Central memory CD8-positive, alpha-beta T cell (primary cell): ENCODE measurements at places on chromosomes 16 and 17.

DNA sequence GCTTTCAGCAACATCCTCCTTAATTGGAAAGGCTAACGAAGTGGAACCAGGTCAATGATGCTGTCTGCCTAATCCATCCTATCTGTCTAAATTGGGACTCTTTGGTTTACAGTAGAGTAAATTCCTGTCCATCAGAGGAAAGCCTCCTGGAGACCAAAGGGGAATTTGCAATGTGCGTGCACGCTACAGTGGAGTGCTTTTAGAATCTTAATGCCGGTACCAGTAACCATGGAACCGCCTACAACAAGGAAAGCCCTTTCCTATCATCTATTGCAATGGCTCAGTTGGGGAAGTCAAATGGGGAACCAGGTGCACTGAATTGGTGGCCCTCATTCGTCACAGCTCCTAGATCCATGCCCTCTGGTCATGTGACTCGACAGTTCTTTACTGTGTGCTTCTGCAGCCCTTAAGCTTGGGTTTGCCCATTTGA is 110.1 kb downstream of the XYLT1 start:
- H3K27me3 ChIP-seq = no peaks in the 10 kb centered on the region
- H3K27ac ChIP-seq = peak overlapping the region; percentile 81
- H3K36me3 ChIP-seq = no peaks in the 10 kb centered on the region
- no peak overlapping the region for H3K4me3 ChIP-seq
- peaks cover 70% of the 10 kb centered on the region for H3K4me1 ChIP-seq

GRCh38 chr16:57555831-57556230 is 13.4 kb downstream of the ADGRG5 start:
- H3K36me3 ChIP-seq = peaks cover 22% of the 10 kb centered on the region
- no peak overlapping the region for H3K4me3 ChIP-seq
- peaks cover 63% of the 10 kb centered on the region for H3K4me1 ChIP-seq

DNA sequence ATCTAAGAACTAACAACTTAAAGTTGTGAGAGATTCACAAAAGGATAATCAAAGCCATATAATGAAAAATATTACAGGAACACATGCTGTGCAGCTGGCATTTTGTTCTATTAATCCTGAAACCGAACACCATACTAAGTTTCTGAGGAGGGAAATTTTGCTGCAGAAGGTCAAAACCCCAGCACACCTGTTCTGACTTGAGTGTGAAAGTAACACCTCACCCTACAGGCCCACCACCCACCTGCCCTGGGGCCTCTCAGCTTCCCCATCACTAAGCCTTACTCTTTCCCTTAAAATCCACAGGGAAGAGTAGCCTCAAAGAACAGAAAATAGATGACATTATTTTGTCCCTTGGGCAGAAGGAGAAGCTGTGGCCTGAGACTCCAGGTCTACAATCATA is 44.8 kb downstream of the STAT5A start:
- no peak for DNase-seq
- H3K4me1 ChIP-seq = peaks cover 7% of the 10 kb centered on the region

DNA sequence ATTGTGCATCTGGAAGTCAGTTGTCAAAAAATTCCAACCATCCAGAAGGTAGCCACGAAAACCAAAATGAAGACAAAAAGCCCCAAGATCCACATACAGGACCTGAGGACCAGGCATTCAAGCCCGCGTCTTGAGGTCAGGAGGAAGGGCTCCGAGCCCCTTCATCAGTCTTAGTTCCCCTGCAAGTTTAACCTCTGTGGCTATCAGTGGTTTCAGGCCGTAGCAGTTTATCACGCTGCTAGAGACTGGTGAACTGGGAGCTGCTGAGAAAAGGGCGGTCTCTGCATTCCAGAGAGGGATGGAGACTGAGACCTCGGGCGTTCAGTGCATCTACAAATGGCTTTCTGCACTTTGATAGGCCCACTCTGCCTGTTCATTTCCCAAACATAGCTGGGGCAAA is 70.6 kb downstream of the IRF8 start:
- no peaks in the 10 kb centered on the region for H3K4me1 ChIP-seq
- H3K27me3 ChIP-seq = no peaks in the 10 kb centered on the region
- no peak overlapping the region for H3K4me3 ChIP-seq
- DNase-seq = no peak
- no peak overlapping the region for H3K27ac ChIP-seq

DNA sequence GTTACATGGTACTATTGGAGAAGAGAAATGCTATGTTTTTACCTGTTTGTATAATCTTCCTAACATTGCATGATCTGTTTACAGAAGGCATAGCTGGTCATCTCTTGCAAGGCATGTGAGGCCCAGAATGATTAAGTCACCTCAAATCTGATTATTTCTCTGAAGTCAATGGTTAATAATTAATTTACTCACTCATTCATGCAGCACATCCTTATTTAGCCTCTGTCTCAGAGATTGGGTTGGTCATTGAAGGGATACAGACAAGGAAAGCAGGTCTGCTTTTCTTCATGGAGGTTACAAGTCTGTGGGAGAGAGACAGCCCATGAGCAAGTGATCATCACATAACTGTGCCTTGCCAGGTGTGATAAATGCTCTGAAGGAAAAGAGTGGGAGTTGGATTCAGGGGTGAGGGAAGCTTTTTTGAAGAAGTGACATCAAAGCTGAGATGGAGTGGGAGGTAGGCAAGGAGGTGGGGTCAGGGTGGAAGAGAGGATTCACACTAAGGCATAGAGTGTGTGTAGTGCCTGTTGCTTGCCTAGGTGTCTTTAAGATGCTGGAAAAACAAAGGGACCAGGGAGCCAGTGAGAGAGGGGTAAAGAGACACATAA is 16.3 kb upstream of the RBFOX1 start:
- no peak overlapping the region for H3K4me3 ChIP-seq
- H3K36me3 ChIP-seq = no peaks in the 10 kb centered on the region

DNA sequence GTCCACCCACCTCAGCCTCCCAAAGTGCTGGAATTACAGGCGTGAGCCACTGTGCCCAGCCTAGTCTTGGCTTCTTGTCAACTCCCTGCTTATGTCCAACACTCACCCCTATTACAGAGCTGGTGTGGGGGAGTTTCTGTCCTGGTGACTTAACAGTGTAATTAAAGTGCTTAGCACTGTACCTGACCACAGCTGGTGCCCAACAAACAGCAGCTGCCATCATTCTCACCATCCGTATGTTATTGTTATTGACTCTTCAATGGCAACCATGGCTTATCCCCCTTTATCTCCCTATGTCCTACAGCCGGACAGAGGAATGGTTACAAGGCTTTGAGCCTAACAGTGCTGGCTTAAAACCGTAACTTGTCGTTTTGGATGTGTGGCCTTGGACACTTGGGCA is 17.0 kb upstream of the BRCA1 start:
- DNase-seq = no peak
- no peak overlapping the region for H3K27ac ChIP-seq
- H3K4me3 ChIP-seq = no peak overlapping the region

- H3K4me1 ChIP-seq = no peaks in the 10 kb centered on the region
- no peaks in the 10 kb centered on the region for H3K36me3 ChIP-seq
- DNase-seq = no peak
- no peak overlapping the region for H3K4me3 ChIP-seq
Measured at GRCh38 chr17:55576237-55576995, 65.2 kb upstream of the SMIM36 start.

- H3K4me1 ChIP-seq = peaks cover 8% of the 10 kb centered on the region
- H3K27me3 ChIP-seq = no peaks in the 10 kb centered on the region
- H3K4me3 ChIP-seq = no peak overlapping the region
- no peak overlapping the region for H3K27ac ChIP-seq
- H3K36me3 ChIP-seq = no peaks in the 10 kb centered on the region
Measured at GRCh38 chr17:4514206-4514605, 15.5 kb downstream of the SPNS2 start.

DNA sequence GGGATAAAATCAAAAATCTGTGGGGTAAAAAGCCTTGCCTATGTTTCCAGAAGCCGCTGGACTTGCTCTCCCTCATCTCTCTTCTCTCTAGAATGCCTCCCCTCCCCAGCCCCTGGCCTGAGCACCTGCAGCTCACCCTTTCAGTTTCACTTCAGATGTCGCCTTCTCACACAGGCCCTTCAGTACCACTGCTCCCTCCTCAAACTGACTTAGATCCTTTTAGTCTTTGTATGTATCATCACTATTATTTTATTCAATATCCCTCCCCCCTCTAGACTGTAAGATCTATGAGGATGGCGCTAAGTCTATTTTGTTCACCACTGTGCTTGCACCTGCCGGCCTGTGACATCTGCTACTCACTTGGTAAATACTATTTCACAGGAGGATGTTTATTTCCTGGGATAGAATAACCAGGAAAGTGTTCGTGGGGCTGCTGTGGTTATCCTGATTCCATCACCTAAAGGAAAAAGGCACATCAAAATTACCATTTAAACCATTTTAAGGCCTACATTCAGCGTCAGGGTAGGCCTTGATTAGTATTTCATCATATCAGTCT is 122.3 kb downstream of the MRTFB start:
- H3K36me3 ChIP-seq = no peaks in the 10 kb centered on the region
- DNase-seq = no peak

GRCh38 chr16:86477642-86478041 is 32.7 kb upstream of the FOXF1 start:
- no peaks in the 10 kb centered on the region for H3K36me3 ChIP-seq
- peaks cover 64% of the 10 kb centered on the region for H3K27me3 ChIP-seq
- H3K4me1 ChIP-seq = no peaks in the 10 kb centered on the region
- H3K4me3 ChIP-seq = no peak overlapping the region

GRCh38 chr17:10683853-10684252 is 13.5 kb downstream of the SCO1 start:
- H3K27me3 ChIP-seq = no peaks in the 10 kb centered on the region
- H3K4me1 ChIP-seq = no peaks in the 10 kb centered on the region
- H3K4me3 ChIP-seq = no peak overlapping the region
- H3K36me3 ChIP-seq = peaks cover 59% of the 10 kb centered on the region
- DNase-seq = no peak
- no peak overlapping the region for H3K27ac ChIP-seq

DNA sequence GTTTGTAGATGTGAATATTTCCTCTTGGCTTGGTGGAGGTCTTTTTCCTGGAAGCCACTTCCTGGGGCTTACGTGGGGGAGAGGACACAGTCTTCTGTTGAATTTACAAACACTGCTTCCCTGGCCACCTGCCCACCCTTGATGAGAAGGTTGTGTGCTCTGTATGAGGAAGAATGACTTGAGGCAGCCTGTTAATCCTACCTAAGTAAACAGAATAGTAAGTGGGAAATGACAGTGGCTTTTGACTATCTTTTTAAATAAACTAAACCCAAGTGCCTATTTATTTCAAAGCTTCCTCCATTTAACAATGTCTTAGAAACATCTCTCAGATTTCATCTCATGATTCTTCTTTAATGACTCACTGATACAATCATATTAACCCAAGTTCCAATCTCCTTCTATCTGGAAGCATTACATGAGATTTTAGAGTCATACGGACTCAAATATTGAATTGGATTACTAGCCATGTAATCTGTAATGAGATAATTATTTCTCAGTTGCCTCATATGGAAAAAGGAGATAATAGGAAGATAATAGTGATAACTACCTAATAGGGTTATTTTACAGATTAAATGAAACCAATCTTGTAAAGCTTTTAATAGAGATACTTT is 96.6 kb upstream of the SMIM36 start:
- no peak for DNase-seq
- no peaks in the 10 kb centered on the region for H3K4me1 ChIP-seq
- no peak overlapping the region for H3K27ac ChIP-seq
- H3K36me3 ChIP-seq = peaks cover 2% of the 10 kb centered on the region
- no peak overlapping the region for H3K4me3 ChIP-seq

DNA sequence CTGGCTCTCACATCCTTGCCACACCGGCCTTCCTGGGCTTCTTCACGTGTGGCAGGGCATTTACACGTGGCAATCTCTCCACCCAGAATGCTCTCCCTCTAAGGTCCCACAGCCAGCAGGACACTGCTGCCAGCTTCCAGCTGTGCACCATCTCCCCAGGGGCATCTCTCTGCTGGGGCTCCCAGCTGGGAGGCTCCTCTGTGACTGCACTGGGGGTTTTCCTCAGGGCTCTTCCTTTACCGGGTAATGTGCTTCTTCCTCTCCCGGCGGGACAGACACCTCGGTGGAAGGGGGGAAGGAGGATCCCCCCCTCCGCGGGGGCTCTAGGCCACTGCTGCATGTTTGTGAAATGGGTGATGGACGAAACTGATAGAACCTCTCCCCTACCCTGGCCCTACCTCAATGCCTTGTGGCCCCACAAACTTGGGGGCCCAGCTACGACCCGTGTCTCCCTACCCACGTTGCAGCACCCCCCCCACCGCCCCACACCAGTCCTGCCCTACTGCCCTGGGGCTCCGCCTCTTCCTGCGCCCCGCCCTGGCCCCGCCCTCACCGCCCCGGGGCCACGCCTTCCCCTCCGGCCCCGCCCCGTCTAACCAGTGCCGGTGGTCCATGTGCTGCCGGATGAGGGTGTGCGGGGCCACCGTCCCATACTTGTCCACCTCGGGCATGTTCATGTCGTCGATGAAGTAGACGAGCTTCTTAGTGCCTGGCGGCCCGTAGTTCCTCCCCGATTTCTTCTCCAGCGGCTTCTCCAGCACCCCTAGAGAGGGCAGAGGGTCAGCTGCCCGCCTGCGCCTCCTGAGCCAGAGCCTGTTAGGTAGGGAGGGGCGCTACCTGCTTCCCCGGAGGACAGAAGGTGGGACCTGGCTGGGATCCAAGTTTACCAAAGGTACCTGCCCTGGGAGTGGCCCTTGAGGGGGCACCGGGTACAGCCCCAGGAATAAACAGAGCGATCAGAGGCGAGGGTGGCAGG is 92.6 kb downstream of the DNAH17 start:
- peaks cover 11% of the 10 kb centered on the region for H3K4me1 ChIP-seq
- peak; percentile 21 for DNase-seq
- H3K4me3 ChIP-seq = peak overlapping the region; percentile 36
- H3K27me3 ChIP-seq = peaks cover 27% of the 10 kb centered on the region

- H3K36me3 ChIP-seq = no peaks in the 10 kb centered on the region
- H3K4me3 ChIP-seq = no peak overlapping the region
- no peak overlapping the region for H3K27ac ChIP-seq
Measured at GRCh38 chr16:72588551-72588950, 416.6 kb upstream of the PMFBP1 start.

DNA sequence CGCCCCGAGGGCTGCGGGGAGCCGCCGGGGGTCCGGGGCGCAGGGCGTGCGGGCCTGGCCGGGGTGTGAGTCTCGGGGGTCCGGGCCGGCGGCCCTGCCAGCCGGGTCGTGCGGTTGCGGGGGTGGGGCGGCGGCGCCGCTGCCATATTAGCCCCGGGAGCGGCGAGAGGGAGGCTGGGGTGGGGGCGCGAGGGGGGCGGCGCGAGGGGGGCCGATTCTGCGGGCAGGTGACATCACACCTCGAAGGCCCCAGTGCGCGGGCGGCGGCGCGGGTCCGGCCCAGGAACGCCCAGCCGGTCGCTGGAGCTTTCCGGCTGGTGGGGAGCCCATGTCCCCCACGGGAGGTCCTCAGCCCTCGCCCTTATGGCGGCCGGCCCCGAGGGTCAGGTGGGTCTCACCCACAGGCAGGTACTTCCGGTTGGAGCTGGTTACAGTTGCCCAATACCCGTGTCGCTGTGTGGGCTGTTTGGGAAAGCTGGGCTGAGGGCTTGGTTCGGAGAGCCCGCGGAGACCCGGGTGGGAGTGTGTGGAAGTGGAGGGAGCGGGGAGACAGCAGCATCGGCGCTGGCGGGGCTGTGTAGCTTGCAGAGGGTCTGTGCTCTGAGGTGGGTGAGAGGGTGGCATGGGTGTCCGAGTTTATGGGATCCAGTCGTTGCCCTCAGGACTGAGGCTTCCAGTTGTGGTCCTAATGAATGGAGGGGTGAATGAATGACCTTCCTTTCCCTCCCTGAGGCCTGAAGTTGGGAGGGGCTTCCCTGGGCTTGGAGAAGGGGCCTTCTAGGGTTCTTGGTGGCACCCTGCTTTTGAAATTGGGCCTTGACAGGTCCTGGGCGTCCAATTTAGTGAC is 804 bp downstream of the ATP6V0C start:
- no peaks in the 10 kb centered on the region for H3K27me3 ChIP-seq
- no peak for DNase-seq
- peaks cover 66% of the 10 kb centered on the region for H3K4me1 ChIP-seq
- H3K36me3 ChIP-seq = peaks cover 25% of the 10 kb centered on the region
- peak overlapping the region; percentile 87 for H3K4me3 ChIP-seq

GRCh38 chr17:42953669-42954068 is 10.6 kb downstream of the AARSD1 start:
- DNase-seq = no peak
- H3K4me3 ChIP-seq = no peak overlapping the region
- peaks cover 55% of the 10 kb centered on the region for H3K36me3 ChIP-seq
- H3K27me3 ChIP-seq = no peaks in the 10 kb centered on the region
